ENCODE measurements at places on chromosomes 11 and 22.
A peak's percentile ranks its signal among the peaks of the same experiment; 100 is the strongest.

GRCh38 chr11:61345954-61346843, 13.2 kb downstream of the TKFC start:
- DNase-seq = no peak

DNA sequence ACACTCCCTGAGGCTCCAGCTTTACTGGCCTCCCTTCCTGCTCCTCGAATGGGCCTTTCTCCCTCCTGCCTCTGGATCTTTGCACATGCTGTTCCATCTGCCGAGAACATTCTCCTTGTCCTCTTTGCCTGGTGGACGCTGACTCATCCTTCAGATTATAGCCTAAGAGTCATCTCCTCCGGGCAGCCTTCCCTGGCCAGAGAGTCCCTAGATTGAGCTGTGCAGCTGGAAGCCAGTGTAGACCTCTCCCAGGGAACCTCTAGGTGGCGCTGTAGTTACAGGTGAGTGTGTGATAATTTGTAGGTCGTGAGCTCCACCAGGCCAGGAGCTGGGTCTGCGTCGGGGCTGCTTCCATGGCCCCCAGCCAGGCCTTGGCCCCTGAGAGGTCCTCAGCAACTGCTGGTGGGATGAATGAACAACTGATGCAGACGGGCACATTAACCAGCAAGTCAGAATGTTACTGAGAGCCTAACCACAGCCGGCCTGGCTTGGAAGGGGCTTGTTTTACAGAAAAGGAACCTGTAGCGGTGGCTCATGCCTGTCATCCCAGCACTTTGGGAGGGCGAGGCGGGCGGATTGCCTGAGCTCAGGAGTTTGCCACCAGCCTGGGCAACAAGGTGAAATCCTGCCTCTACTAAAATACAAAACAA, 8.7 kb downstream of the PNPLA5 start:
- peak; percentile 83 for DNase-seq

DNA sequence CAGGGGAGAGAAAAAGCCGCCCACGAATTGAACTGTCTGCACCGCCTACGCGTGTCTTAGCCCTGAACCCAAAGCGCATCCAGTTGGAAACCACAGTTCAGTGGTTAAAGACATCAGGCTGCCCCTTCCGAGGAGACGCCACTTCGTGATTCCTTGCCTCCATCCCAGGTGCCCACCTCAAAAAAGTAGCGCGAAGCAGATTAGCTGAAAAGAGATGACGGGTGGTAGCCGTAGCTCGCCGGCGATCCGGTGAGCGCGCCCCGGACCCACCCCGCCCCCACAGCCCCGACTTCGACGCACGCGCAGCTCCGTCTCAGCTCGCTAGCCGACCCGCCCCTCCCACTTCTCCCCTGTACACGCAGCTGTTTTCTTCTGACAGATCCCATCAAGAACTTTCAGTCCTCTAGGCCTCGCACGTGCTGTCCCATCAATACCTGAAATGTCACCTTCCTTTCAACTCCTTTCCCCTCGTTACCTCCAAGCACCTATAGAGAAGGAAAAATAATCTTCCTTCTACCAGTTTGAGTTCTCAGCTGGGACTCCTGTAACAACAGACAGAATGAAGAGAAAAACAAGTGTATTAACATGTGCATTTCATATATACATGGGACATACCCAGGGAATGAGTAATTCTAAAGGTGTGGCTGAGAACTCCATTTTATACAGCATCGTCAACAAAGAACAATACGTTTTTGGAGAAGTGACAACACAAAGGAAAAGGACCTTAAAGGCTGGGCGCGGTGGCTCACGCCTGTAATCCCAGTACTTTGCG, 49.5 kb downstream of the OR4D9 start:
- peak; percentile 83 for DNase-seq

DNA sequence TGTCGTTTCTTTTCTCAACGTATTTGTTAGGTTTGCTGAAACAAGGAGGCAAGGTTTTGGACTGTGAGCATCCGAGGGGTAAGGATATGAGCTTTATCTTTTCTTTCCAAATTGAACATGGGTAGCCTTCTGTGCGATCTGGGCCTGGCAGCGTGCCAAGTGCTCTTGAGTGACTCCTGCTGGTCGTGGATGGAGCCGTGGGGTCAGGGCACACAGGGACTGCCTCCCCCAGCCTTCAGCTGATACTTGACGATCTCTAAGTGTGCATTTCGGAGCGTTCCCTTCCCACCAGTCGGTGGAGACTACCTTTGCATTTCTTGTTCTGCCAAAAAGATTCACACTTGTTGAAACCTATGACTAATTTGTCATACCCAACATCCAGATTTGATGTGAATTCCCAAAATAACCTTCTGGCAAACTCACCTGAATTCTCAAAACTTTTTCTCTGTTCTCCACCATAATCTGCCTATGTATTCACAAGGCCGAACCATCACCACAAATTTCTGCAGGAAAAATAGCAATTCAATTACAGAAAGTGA, 40.1 kb upstream of the CLMP start:
- no peak for DNase-seq

Measured in GM20000 (cell line).